ENCODE measurements at places on chromosomes 12 and 14. TPM values are rescaled to one million over a fixed set of nuclear protein-coding genes. Genes with fewer than 3 reads are reported as not detected.
A peak's percentile ranks its signal among the peaks of the same experiment; 100 is the strongest.

- H3K27ac ChIP-seq: no peak overlapping the region
- DNase-seq: no peak
- no peak overlapping the region for H3K4me3 ChIP-seq
These were observed 303.4 kb downstream of the KCNC2 start for GRCh38 chr12:74906224-74906623.

- H3K4me1 ChIP-seq: no peaks in the 10 kb centered on the region
- H3K4me3 ChIP-seq: no peak overlapping the region
- H3K36me3 ChIP-seq: no peaks in the 10 kb centered on the region
- DNase-seq: no peak
- no peak overlapping the region for H3K27ac ChIP-seq
These were observed 167.1 kb upstream of the NOS1 start for GRCh38 chr12:117528538-117528937.

DNA sequence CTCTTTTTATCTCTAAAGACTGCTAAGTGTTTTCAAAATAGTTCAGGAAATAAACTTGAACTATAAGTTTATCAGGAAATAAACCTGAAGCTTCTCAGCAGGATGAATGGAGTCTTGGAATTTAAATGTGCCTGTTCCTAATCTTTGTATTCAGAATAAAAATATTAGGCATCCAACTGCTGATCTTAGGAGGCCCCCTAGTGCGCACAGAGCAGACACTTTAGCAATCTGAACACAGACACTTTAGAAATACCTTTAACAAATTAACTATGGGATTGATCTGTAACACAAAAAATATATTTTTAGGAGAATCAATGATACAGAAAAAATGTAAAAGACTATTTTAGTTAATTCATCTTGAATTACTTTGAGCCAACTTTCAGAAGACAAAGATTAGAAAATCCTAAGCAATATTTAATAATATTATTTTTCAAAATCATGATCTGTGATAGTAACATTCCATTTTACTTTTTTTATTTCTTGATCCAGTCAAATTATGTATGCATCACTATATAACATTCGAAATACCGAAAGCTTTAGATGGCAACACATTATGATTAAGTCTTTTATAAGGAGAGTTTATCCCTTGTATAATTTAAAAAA, 80.9 kb downstream of the SLC41A2 start:
- peaks cover 22% of the 10 kb centered on the region for H3K27me3 ChIP-seq
- peak; percentile 58 for DNase-seq
- H3K27ac ChIP-seq: no peak overlapping the region

DNA sequence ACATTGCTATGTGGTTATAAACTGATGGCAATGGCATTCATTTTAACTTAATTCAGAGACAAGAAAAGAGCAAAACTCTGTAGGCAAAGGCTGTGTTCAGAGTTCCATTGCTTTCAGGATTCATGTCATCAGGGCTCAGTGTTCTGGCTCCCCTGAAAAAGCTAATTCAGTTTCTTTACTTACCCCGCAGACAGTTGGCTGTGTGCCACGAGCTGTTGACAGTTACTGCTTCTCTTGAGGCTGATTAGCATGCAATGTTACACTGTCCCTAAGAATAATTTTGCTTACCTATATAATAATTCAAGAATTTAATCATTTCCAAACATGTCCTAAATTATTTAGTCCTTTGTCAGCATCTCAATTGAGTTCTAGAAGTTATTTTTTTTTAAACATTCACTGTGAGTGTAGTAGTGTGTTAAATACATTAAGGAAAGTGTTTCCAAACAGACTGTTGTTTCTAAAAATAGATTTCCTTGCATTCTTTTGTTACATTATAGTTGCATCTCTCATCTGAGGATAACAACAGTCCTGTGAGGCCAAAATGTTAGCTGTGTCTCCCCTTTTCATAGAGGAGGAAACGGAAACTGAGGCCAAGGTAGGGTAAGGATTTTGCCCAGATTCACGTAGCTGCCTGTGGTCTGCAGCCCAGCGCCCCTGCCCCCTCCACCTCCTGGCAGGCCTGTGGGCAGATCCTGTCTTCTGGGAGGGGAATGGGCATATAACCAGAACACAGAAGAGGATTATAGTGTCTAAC, 98.6 kb downstream of the PELI2 start:
- no peaks in the 10 kb centered on the region for H3K27me3 ChIP-seq
- no peak overlapping the region for H3K27ac ChIP-seq
- peaks cover 9% of the 10 kb centered on the region for H3K4me1 ChIP-seq
- no peaks in the 10 kb centered on the region for H3K36me3 ChIP-seq

The C1RL gene
- total RNA-seq: 23.3 TPM

The HSPB8 gene
- not detected for total RNA-seq

DNA sequence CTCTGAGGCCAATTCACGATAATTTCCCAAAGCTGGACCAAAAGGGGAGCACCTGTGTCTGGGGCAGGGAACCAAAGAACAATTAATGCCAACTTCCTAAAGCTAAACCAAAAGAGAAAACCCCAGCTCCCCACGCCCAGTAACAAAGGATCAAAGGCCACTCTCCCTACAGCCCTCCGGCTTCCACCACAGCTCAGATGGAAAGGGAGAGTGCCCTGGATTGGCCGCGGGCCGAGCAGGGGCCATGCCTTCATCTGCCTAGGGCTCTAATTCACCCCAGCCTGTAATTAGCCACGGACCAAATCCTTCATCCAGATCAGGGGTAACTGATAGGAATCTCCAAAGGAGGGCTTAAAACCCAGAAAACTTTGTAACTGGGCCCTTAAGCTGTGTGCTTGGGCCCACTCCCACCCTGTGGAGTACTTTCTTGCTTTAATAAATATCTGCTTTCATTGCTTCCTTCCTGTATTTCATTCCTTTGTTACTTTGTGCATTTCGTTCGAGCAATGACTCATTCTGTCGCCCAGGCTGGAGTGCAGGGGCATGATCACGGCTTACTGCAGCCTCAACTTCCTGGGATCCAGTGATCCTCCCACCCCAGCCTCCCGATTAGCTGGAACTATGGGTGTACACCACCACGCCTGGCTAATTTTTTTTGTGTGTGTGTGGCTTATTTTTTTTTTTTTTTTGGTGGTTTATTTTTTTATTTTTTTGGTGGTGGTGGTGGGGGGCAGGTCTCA, 65.5 kb upstream of the PPP4R3A start:
- no peak overlapping the region for H3K4me3 ChIP-seq
- peaks cover 15% of the 10 kb centered on the region for H3K4me1 ChIP-seq
- no peak for DNase-seq
- H3K27ac ChIP-seq: no peak overlapping the region
- H3K36me3 ChIP-seq: no peaks in the 10 kb centered on the region

The NANOG gene
- total RNA-seq: not detected

The CNTN1 gene
- not detected for total RNA-seq

DNA sequence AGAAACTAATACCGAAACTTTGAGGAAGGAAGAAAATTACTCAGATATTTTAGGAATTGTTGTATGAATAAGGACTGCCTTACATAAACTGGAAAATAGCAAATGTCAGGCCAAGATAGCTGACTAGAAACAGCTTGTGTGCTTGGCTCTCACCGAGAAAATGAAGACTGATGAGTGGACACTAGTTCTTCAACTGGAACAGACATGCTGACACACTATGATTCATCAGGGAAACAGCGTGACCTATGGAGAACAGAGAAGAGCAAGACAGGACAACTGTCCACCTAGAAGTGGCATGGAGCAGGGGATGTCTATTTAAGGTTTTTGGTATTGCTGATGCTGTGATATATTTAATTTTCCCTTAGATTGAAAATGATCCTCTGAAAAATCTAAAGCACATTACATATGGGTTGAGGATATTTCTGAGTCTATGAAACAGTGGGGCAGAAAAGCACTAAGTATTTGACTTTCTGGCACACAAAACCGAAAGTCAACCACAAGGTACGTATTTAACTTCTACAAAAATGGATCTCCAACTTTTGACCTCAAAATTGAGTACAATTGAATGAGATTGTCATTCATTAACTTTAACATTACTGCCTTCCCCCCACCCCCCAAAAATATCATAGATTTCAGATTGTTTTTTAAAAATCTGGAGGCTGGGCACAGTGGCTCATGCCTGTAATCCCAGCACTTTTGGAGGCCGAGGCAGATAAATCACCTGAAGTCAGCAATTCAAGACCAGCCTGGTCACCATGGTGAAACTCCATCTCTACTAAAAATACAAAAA, 863.2 kb downstream of the LRFN5 start:
- H3K36me3 ChIP-seq: no peaks in the 10 kb centered on the region
- H3K27ac ChIP-seq: no peak overlapping the region
- H3K27me3 ChIP-seq: no peaks in the 10 kb centered on the region
- no peaks in the 10 kb centered on the region for H3K4me1 ChIP-seq
- no peak for DNase-seq
- H3K4me3 ChIP-seq: no peak overlapping the region

The KRT79 gene
- not detected for total RNA-seq
